ENCODE measurements at places on chromosomes 3 and 15.
A peak's percentile ranks its signal among the peaks of the same experiment; 100 is the strongest.

DNA sequence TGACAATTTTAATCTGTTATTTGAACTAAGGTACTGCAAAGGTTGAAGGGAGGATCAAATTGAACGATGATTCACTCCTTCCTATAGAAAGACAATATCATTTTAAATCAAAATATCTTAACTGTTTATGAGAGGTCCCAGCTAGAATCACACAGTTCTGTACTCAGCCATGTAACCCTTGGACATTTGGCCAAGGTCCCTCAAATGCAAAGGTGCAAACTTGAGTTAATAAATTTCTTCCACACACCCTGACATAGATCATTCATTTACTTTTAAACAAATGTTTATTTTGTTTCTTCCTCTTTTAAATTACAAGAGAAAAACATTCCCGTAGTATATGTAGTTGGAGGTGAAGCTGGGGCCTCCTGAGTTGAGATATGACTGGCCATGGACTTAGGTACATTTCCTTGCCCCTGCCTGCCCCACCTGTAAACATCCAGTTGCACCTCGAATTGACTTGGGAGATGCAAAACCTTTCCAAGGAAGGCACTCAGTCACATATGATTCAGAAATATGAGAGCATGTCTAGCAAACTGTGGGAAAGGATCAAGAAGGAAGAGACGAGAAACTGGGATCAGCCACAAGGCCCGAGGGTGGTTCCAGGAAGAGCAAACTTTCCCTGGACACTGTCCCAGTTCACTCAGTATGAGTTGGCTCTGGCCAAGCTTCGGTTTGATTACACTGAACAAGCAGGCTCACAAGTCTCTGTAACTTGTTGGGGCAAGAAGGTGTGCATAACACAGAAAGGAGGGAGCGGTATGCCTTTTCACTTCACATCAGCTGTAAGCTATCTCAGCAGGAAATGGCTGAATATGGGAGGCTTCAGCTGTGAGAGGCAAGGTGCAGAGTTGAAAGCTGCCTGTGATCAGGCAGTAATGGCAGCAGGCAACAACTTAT lies 6.7 kb downstream of the TNFSF10 start:
- no peak for DNase-seq

DNA sequence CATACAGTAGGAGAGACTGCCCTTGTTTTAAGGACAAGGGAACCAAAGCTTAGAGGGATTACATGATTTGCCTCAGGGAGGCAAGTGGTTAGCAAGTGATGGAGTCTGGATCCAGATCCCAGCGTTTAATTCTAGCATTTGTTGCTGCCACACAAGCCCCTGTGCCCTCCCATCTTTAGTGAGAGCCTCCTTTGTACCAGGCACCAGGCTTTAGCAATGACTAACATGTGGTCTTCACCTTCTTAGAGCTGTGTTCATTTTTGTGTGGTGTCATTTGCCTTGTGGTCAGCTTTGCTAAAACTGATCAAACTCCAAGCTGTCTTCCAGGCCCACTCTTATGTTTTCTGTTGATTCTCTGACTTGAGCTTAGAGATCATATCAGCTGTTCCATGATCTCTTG lies 290.5 kb downstream of the RPLP1 start:
- DNase-seq = no peak

- peak; percentile 66 for DNase-seq
Measured at GRCh38 chr15:56249092-56249491, 5.4 kb upstream of the RFX7 start.

GRCh38 chr3:138768125-138768524 lies 66.6 kb downstream of the PIK3CB start:
- DNase-seq = no peak

DNA sequence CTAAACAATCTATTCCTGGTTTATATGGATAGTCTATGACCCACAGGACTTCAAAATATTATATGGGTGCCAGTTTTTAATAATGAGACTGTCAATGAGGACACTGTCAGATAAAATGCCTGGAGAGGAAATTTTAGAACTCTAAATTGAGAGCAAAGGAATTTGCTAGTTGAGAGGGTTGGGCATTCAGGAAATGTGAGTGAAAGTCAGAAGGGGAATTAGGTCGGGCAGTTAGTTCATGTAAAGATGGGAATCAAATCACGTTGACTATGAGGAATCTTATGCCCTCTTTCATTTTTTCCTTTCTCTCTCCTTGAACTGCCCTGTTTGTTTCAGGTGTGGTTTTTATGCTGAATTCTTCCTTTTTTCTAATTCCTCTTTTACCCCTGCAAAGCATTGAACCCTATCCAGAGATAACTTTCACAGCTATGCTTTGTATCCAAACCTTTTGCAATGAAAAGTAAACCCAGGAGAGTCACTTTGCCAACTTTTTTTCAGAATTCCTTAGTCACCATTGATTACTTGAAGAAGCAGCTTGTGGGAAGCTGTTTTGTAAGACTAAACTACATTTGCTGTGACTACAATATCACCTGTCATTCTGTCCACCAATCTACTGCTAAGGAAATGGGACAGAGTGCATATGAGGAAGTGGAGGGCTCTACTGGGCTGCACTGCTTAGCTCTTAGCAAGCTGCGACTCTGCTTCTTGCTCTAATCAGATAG lies 27.8 kb downstream of the CHP1 start:
- no peak for DNase-seq

DNA sequence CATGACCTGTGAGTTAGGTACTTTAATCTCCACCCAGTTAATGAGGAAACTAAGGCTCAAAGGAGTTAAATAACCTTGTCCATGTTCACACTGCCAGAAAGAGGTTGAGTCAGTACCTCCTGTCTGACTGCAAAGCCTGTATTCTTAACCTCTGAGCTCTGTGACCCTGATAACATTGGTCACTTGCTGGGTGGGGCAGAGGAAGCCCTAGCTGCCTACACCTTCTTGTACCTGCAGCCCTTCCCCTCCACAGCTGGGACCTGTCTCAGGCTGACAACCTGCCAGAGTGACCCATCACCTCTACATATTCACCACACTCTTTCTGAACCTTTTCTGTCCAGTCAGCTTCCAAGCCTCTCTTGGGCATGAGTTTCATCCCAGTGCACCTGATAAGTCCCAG lies 106.1 kb upstream of the HES1 start:
- no peak for DNase-seq

GRCh38 chr3:43248185-43248583 lies 38.2 kb upstream of the SNRK start:
- no peak for DNase-seq

DNA sequence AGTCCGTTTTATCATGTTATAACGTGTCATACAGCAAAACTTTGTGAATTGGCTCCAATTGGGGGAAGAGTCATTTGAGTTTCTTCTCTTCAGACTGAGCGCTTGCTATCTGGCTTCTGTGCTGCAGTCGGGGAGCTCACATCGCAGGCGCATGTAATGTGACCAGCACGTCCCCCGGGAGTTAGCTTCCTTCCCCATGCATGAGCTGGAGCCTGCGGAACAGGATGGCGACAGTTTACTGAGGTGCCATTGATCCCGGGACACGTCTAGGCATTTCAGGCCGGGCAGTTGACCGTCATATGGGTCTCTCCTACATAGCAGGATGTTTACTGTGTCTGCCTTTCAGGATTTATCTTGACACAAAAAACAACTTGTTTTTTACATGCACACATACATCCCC lies 44.8 kb downstream of the CMTM8 start:
- no peak for DNase-seq

DNA sequence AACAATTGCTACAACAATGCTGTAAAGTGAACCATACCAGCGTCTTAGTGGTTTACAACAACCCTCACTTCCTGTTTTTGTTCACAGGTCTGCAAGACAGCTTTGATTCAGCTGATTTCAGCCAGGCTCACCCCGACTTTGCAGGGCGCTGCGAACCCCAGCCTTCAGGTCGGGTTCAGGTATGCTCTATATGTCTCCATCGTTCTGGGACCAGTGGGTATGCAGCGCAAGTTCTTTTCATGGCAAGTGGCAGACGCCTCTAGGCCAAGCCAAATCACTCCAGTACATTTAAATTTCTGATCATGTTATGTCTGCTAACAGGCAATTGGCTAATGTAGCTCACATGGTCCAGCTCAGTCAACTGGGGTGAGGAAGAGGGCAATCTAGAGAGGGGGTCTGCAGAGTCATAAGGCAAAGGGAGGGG lies 52.4 kb upstream of the RGMA start:
- no peak for DNase-seq

GRCh38 chr3:172312711-172313110 lies 135.5 kb downstream of the GHSR start:
- DNase-seq = no peak

GRCh38 chr3:58190882-58191281 lies 19.9 kb downstream of the DNASE1L3 start:
- DNase-seq = no peak

DNA sequence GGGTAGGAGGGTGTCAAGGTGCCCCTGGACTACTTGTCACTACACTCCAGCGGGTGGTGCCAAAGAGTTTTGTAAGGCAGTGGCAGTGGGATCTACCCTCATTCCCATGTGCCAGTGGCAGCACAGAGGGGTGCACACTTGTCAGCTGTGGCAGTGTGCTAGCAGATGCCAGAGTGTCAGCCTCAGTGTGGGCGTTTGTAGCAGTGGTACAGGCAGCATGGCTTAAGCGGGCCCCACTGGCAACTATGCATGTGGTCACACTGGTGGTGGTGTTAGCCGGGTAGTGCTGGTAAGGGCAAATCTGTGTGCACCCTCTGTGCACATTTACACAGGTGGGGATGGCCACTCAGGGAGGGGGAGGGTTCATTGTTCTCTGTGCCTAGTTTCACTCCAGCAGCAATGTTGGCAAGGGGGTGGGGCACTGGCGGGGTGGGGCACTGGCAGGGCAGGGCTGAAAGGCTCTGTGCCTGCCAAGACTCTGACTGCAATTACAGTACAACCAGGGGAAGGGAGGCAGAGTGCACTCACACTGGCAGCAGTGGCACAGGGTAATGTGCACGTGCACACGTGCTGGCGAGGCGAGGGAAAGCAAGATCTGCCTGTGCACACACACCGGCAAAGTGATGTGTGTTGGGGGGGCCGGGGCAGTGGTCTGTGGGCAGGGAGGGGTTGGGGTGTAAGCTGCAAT lies 31.8 kb downstream of the MYO9A start:
- no peak for DNase-seq

DNA sequence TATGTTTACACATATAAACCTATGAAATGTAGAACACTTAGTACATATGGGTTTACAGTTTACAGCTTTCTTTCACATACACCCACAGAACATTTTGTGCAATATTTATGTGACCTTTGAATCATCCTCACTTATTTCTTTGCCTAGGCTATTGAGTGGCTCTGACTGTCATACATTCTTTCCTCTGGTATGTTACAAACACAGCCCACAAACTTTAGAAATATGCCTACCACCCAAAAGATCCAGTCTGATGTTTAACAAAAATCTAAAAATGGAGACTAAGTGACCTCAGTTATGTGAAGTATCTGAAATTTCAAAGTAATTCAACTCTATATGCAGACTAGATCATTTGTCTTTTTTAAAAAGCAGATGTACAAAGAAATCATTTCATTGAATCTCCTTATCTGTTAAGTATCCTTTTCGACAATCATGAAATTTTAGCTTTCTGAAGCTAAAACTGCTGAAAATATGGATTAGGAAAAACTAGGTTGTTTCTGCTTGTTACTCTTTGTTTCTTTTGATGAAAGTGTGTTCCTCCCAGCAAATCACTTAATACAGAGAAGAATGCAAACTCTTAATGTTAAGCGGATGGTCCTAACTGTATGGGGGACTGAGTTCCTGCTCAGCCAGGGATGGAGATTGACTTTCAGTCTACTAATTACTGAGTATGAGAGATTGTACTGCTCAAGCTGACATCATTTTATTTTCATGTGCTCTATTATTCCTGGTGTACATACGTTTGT lies 27.7 kb downstream of the CCDC54 start:
- no peak for DNase-seq

GRCh38 chr3:72591522-72592421 lies 256.5 kb downstream of the SHQ1 start:
- DNase-seq = no peak

- DNase-seq = no peak
Measured at GRCh38 chr3:116226266-116226665, 219.0 kb downstream of the LSAMP start.

All from NCI-H1694 treated with DMSO at 0.1 percent for 48 hours (cell line).